ENCODE measurements at places on chromosomes 13 and 19.

GRCh38 chr13:45055198-45055901, 65.0 kb upstream of the GTF2F2 start:
- peak; percentile 78 for DNase-seq
- H3K4me3 ChIP-seq = peak overlapping the region; percentile 23
- no peak overlapping the region for H3K27ac ChIP-seq
- H3K27me3 ChIP-seq = peaks cover 62% of the 10 kb centered on the region

DNA sequence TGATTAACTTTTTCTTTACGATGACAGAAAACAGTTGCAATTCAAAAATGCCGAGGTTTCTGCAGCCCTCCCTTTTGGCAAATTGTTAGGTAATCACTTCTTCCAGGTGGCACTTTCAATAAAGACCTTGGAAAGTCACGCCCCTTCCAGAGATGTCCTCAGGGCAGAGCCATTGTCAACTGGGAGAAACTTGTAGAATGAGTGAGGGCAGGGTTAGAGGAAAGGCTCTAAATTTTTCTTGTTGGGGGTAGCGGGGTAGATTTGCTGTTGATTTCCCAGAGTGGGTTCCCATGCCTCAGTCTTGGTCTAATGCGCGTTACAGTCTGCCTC, 421.1 kb downstream of the FGF9 start:
- no peak overlapping the region for H3K27ac ChIP-seq
- DNase-seq = no peak
- H3K4me3 ChIP-seq = no peak overlapping the region
- no peaks in the 10 kb centered on the region for H3K4me1 ChIP-seq
- no peaks in the 10 kb centered on the region for H3K27me3 ChIP-seq

- no peak for DNase-seq
- H3K27me3 ChIP-seq = peaks cover 6% of the 10 kb centered on the region
- H3K27ac ChIP-seq = no peak overlapping the region
- H3K4me3 ChIP-seq = no peak overlapping the region
- H3K4me1 ChIP-seq = peaks cover 21% of the 10 kb centered on the region
Observed at GRCh38 chr19:39325778-39326665, 5.4 kb upstream of the LRFN1 start.

DNA sequence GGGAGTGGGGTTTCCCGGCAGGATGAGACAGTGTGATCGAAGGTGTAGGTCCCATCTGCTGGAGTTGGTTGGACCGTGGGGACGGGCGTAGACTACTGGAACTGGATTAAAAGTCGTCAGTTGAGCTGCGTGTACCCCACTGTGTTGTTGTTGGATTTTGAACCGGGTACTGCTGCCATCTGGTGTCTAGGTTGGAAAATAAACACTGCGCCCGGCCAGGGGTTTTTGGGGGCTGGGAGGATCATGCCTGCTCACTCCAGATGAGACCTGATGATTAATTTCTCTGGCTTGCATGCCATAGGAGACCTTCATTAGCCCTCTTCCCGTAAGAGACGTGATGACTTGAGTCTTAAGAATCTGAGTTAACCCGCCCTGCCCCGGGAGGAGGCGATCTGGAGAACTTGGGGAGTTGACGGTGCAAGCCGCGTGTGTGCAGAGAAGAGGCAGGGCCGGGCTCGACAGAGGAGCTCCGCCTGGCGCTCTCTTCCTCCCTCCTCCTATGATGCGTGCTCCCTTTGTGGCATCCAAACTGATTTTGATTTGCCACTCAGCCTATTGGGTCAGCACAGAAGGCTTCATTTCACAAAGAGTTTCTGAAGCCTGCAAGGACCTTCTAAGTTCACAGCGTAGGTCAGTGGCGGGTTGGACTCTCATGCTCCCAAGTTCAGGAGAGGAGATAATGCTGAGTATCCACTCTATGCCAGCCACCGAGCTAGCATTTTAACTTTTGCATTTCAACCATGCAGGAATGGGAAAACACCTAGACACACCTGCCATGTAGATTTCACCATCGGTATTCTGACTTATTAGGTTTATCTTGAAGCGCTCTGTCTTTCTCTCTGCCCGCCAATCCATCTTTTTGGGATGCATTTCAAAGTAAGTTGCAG, 2.7 kb downstream of the UHRF1 start:
- peak; percentile 72 for DNase-seq
- H3K4me3 ChIP-seq = peak overlapping the region; percentile 88
- peaks cover 48% of the 10 kb centered on the region for H3K36me3 ChIP-seq
- no peaks in the 10 kb centered on the region for H3K27me3 ChIP-seq

GRCh38 chr13:26320766-26321165, 66.8 kb downstream of the CDK8 start:
- H3K27ac ChIP-seq = no peak overlapping the region
- no peaks in the 10 kb centered on the region for H3K36me3 ChIP-seq
- peaks cover 12% of the 10 kb centered on the region for H3K4me1 ChIP-seq
- no peak for DNase-seq

- no peaks in the 10 kb centered on the region for H3K4me1 ChIP-seq
- no peaks in the 10 kb centered on the region for H3K27me3 ChIP-seq
- no peak for DNase-seq
Observed at GRCh38 chr19:21430675-21431074, 33.7 kb downstream of the ZNF493 start.

GRCh38 chr13:44718467-44718866, 142.3 kb upstream of the TSC22D1 start:
- no peak overlapping the region for H3K27ac ChIP-seq
- no peak for DNase-seq
- no peak overlapping the region for H3K4me3 ChIP-seq
- no peaks in the 10 kb centered on the region for H3K36me3 ChIP-seq

DNA sequence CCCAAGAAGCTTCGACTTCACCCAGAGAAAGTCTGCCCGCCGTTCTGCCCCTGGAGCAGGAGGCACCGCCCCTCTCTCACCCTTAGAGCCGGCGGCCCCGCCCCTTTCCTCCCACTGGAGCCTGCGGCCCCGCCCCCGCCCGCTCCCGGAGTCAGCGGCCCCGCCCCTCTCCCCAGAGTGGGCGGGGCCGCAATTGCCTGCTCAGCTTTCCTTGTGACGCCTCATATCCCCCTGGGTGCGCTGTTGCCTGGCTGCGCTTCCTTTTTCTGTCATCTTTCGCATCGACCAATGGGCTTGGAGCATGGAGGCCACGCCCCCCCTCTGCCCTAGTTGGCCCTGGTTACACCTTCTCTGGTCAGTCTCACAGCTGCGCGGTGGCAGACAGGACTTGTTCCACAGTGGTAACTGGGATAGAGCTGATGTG, 38.2 kb upstream of the ZNF492 start:
- H3K27ac ChIP-seq = no peak overlapping the region
- DNase-seq = no peak
- H3K4me3 ChIP-seq = no peak overlapping the region
- H3K36me3 ChIP-seq = no peaks in the 10 kb centered on the region

GRCh38 chr13:48334534-48335127, 31.1 kb downstream of the RB1 start:
- peak overlapping the region; percentile 39 for H3K27ac ChIP-seq
- peaks cover 17% of the 10 kb centered on the region for H3K4me1 ChIP-seq
- peaks cover 45% of the 10 kb centered on the region for H3K36me3 ChIP-seq
- H3K27me3 ChIP-seq = no peaks in the 10 kb centered on the region
- no peak for DNase-seq

DNA sequence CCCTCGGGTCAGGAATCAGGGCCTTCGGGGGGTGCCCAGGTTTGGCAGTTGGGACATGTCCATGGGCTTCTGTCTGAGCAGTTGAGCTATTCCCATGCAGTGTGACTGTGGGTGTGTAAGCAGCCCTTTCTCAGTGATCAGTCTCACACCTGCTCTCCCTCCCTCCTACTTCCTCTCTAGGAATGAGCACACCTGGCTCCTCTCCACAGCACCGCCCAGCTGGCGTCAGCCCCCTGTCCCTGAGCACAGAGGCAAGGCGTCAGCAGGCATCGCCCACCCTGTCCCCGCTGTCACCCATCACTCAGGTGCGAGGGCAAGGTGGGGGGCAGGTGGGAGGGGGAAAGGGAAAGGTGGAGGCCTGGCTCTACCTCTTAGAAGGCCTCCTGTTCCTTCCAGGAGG, 25.9 kb downstream of the COMP start:
- H3K36me3 ChIP-seq = no peaks in the 10 kb centered on the region
- H3K4me1 ChIP-seq = no peaks in the 10 kb centered on the region
- DNase-seq = no peak
- no peak overlapping the region for H3K27ac ChIP-seq
- no peaks in the 10 kb centered on the region for H3K27me3 ChIP-seq

GRCh38 chr13:99431927-99432608, 69.2 kb upstream of the TM9SF2 start:
- DNase-seq = no peak
- H3K4me3 ChIP-seq = peak overlapping the region; percentile 74
- no peaks in the 10 kb centered on the region for H3K36me3 ChIP-seq
- H3K27me3 ChIP-seq = no peaks in the 10 kb centered on the region
- peak overlapping the region; percentile 78 for H3K27ac ChIP-seq

DNA sequence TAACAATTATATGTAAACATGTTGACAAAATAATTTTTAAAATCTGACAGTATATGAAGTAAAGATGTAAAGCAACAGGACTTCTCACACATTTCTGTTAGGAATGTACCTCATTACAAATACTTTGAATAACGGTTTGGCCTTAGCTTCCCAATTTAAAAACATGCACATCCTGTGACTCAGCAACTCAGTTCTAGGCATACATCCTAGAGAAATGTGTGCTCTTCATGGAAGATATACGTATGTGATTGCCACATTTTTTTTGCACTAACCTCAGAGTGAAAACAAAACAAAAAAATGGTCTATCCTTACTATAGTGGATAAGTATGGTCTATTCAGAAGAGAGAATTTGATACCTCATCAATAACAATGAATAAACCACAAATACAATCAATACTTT, 314.6 kb downstream of the LIG4 start:
- DNase-seq = no peak
- no peaks in the 10 kb centered on the region for H3K27me3 ChIP-seq
- H3K36me3 ChIP-seq = no peaks in the 10 kb centered on the region
- no peak overlapping the region for H3K27ac ChIP-seq
- no peaks in the 10 kb centered on the region for H3K4me1 ChIP-seq
- no peak overlapping the region for H3K4me3 ChIP-seq

- no peaks in the 10 kb centered on the region for H3K36me3 ChIP-seq
- no peak for DNase-seq
- H3K4me1 ChIP-seq = no peaks in the 10 kb centered on the region
- peaks cover 3% of the 10 kb centered on the region for H3K27me3 ChIP-seq
Observed at GRCh38 chr19:39729594-39729993, 8.2 kb downstream of the CLC start.

GRCh38 chr19:40933025-40933424, 51.0 kb upstream of the CYP2A7 start:
- peaks cover 28% of the 10 kb centered on the region for H3K27me3 ChIP-seq
- H3K4me1 ChIP-seq = no peaks in the 10 kb centered on the region
- no peaks in the 10 kb centered on the region for H3K36me3 ChIP-seq
- DNase-seq = no peak

DNA sequence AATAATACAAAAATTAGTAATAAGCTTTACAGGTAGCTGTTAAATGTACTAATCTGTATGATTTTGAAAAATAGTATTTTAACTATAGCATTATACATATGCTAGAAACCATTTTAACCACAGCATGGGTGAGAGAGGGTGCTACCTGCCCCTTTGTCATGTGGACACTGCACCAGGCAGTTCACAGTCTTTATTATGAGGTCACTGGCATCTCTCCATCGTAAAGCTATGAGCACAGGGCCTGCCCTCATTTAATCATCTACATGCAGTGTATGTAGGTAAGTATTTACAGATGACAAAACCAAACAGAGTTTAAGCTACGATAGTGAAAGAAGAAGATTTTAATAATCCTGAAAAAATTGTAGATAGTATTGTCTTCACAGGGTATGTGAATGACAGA, 21.7 kb downstream of the EDNRB start:
- H3K4me3 ChIP-seq = no peak overlapping the region
- no peak overlapping the region for H3K27ac ChIP-seq
- no peak for DNase-seq
- H3K36me3 ChIP-seq = no peaks in the 10 kb centered on the region
- peaks cover 10% of the 10 kb centered on the region for H3K27me3 ChIP-seq

DNA sequence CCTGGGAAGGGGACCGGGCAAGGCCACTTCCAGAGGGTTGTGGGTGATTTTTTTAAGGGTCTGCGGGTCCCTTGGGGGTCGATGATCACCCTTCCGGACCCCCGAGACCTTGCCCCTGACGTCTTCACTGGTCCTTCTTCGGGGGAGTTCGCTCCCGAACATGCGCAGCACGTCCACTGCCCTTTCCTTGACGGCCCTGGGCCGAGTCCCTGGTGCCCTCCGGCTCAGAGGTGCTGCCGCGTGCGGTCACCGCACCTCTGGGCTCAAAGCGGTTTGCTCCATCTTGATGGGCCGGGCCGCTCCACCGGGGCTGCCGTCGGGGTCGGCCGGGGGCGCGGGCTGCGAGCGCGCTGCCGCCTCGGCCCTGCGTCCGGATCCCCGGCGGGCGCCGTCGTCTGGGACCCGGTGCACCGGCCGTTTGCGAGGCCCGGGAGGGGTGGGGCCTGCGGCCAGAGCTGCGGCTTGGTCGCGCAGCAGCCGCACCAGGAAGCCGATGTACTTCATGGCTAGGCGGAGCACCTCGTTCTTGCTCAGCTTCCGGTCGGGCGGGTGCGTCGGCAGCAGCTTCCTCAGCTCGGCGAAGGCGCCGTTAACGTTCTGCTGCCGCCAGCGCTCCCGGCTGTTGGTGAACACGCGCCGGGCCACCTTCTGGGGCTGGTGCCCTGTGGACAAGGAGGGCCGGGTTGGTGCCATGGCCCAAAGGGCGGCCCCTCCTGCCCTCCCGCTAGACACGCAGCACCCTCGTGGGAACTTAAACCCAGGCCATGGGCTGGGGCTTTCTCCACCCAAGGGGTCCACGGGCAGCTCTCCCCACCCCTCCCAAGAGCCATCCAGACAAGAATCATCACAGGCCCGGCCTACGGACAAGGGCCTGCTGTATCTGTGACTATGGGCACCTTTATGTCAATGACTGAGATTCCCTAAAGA, 3.3 kb downstream of the LYL1 start:
- H3K36me3 ChIP-seq = peaks cover 9% of the 10 kb centered on the region
- peak overlapping the region; percentile 86 for H3K4me3 ChIP-seq
- H3K4me1 ChIP-seq = peaks cover 46% of the 10 kb centered on the region
- H3K27me3 ChIP-seq = peaks cover 21% of the 10 kb centered on the region

DNA sequence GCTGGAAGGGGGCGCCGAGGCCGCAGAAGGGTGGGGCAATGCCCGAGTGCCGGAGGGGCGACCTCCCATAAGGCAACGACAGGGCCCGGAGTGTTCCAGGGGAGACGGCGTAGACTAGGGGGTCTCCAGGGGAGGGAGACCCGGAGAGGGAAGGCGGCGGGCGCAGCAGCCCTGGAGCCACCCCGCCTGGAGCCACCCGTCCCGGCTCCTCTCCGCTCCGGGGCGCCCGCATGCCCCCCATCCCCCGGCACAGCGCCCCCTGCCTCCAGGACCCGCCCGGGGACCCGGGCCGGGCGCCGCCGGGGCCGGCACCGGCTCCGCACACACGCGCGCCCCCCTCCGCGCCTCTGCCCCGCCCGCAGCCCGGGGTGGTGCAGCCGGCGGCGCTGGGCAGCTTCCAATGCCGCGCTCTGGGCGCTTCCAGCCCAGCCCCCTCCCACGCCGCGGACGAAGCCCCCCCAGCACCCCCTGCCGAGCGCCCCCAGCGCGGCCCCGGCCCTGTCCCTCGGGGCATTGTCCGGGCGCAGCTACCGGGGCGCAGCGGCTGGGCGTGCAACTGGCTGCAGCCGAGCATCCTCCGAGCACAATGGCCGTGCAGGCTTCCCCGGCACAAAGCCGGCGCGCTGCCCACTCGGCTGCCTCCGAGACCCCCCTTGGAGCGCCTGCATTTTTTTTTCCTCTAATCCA, 519 bp downstream of the PTPRS start:
- no peak overlapping the region for H3K27ac ChIP-seq
- peaks cover 9% of the 10 kb centered on the region for H3K4me1 ChIP-seq
- H3K36me3 ChIP-seq = no peaks in the 10 kb centered on the region
